NCI-H1694 (cell line): ENCODE measurements at places on chromosomes 7 and 10.

GRCh38 chr7:114343949-114344708 is 70.5 kb upstream of the FOXP2 start:
- no peak for DNase-seq

GRCh38 chr7:101474178-101474577 is 111.5 kb downstream of the COL26A1 start:
- no peak for DNase-seq

DNA sequence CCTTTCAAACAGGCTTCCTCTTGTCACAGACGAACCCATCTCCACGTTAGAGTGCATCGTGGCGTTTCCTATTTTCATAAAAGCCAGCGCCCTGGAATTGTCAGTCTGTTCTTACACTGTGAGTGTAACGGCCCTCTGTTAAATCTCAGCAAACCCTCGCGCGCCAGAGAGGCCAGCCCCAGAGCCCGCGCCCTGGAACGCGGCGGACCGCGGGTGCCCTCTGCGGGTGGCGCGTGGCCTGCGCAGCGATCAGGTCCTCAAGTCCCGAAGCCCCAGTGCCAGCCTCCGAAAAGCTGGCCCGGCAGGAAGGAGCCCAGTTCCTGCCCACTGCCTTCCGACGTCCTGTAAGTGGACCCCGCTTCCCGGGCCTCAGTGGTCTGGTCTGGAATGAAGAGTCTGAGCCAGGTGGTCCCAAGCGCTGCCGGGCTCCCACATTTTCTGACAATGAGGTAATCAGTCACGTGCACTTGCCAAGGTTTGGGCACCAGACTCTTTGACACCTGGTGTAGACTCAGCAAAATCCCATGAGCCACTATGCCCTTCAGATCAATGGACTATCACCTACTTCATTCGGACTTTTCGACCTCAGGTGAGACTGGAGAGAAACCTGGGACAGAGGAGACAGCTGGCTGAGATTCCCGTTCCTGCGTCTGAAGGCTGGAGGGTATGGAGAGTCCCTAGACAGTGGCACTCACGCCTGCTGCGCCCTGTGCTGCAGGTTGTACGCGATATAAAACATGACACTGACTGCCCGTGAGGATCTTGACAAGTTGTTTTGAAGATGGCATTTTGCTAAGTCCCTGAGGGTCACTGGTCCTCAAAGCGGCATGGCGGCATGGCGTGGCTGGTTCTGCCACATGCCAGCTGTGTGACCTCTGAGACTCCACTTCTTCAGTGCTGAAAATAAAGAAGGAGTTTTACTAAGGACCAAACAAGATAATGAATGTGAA is 109.4 kb upstream of the LANCL2 start:
- peak; percentile 61 for DNase-seq

- no peak for DNase-seq
These were observed 25.9 kb downstream of the TBXAS1 start for GRCh38 chr7:139854803-139855497.

GRCh38 chr10:100554902-100555301 is 19.2 kb downstream of the HIF1AN start:
- DNase-seq, result no peak

DNA sequence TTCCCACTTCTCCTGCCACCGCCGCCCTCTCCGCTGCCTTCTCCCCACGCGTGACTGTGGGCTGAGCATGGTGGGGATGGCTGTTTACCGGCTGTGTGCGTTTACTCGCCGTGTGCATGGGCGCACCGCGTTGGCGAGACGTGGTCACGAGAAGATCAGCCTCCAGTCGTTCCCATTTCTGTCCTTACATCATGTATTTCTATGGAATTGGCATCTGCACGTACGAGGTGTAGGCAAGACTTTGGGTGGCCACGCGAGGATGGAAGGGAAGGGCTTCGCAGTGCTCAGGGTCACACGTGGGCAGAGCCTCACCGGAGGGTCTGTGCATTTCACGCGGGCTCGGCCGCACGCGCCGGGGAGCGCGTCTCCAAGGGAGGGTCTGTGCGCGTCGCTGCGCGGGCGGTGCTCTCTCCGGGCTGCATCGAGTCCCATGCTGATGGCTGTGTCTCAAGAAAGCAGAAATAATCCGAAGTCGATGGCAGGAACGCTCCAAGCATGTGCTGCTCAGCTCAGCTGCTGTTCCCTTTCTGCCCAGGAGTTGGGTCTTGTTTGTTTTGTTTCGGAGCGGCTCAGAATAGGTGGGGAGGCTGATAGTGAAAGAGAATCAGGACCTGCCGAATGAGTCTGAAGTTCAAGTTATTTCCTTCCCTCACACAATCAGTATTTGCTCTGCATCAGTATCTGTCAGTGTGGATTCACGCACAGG is 973 bp downstream of the CAMK1D start:
- DNase-seq, result no peak

- peak; percentile 33 for DNase-seq
These were observed 108.5 kb upstream of the ANLN start for GRCh38 chr7:36280840-36281812.
